NCI-H2029 (cell line): ENCODE measurements at places on chromosomes 1 and 21.

DNA sequence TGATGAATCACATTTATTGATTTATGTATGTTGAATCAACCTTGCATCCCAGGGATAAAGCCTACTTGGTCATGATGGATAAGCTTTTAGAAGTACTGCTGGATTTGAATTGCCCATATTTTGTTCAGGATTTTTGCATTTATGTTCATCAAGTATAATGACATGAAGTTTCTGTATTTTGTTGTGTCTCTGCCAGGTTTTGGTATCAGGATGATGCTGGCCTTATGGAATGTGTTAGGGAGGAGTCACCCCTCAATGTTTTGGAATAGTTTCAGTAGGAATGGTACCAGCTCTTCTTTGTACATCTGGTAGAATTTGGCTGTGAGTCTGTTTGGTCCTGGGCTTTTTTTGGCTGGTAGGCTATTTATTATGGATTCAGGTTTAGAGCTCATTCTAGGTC, 1643.1 kb upstream of the B3GALT2 start:
- no peak for DNase-seq

- DNase-seq = no peak
Observed at GRCh38 chr1:153228491-153228890, 11.1 kb downstream of the PRR9 start.

DNA sequence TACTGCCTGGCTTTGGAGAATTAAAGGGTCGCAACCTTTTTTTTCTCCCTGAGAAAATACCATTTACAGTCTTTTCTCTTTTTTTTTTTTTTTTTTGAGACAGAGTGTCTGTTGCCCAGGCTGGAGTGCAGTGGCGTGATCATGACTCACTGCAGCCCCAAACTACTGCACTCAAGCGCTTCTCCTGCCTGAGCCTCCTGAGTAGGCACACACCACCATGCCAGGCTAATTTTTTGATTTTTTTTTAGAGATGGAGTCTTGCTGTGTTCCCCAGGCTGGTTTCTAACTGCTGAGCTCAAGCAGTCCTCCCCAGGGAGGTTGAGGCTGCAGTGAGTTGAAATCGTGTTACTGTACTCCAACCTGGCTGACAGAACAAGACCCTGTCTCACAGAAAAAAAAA, 24.6 kb downstream of the UBE4B start:
- no peak for DNase-seq

GRCh38 chr1:62368989-62369388, 49.8 kb upstream of the KANK4 start:
- DNase-seq = no peak

DNA sequence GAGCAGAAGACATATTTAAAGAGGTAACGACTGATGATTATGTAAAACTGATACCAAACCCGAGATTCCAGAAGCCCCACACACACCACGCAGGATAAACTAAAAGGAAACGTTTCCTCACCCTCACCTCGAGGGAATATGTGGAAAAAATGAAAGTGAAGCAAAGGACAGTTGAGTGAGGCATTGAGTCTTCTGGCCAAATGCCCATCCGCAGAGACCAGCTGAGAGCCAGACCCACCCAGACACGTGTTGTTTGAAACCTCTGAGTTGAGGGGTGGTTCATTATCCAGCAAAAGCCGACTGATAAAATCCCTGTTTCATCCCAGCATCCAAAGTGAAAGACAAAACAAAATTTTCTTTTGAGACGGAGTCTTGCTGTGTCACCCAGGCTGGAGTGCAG, 29.6 kb upstream of the PCBP3 start:
- no peak for DNase-seq

DNA sequence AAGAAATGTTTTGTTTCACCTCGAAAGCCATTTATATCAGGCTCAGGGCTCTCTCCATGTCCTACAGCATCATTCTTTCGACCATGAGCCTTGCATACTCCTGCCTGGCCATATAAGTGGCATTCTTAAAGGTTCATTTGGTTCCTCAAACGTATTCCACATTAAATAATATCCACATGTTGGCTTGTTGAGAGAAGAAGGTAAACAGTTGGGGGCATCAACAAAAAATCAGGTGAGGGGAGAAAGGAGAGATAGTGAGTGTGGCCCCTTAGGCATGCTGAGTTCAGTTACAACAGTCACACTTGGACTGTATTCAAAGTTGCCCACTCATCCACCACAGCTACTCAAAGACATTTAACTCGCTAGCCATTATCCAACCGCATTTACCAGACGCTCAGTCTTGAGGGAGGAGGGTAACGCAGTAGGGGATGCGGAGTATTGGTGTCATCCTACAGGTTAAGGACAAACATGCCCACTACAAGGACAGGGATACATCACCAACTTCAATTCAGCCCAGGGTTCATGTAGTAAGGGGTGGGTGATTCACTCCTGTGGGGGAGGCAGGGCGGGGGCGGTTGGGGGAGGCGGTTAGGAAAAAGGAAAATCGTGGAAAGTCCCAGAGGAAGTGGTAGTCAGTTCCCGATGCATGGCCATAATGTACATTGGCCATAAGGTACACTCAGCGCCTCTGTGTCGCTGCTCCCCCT, 1.4 kb downstream of the ZNF697 start:
- no peak for DNase-seq
